ENCODE measurements at places on chromosomes 5 and 9.

DNA sequence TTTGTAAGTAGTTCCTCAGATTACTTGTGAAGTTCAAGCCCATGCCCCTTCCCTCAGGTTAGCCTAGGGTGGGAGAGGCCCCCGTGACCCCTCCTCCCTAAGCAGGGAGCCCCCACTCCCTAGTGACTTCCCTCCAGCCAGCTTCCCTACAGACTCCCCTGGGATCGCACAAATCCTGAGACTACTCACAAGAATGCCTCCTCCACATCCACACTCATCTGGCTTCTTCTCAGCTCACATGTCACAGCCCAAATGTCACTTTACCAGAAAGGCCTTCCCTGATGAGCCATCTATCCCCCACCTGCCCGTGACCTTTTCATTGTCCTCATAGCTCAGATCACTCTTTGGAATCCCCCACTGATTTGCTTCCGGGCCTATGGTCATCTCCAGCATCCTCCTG lies 96.7 kb upstream of the ARAP3 start:
- DNase-seq, result no peak

GRCh38 chr5:157288405-157289163 lies 22.7 kb downstream of the CYFIP2 start:
- DNase-seq, result no peak

- no peak for DNase-seq
Measured at GRCh38 chr5:36734422-36734821, 128.0 kb downstream of the SLC1A3 start.

DNA sequence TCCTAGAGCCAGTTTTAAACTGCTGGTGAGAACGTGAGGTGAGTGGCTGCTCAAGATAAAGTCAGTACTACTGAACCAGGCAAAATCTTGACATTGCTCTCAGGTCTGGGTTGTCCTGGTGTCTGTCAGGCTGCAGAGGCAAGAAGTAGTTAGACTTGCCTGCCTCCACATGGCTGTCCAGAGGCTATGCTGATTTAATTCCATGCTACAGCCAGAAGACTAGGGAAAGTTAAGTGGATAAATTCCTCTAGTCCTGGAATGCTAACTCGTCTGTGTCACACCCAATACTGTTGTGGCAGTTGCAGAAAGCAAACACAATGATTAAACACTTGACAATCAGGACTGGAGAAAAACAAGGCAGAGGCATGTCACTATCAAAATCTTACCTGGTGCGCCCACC lies 118.9 kb downstream of the ACER2 start:
- no peak for DNase-seq

GRCh38 chr5:169702693-169703481 lies 65.8 kb downstream of the DOCK2 start:
- no peak for DNase-seq

GRCh38 chr9:135990468-135991429 lies 29.6 kb upstream of the UBAC1 start:
- DNase-seq, result no peak

GRCh38 chr5:140828362-140828737 lies 590 bp downstream of the PCDHA6 start:
- no peak for DNase-seq

- DNase-seq, result no peak
Measured at GRCh38 chr9:73157811-73158210, 6.1 kb downstream of the ANXA1 start.

- no peak for DNase-seq
Measured at GRCh38 chr9:89426384-89426961, 71.4 kb downstream of the SEMA4D start.

GRCh38 chr5:447501-447900 lies 4.5 kb downstream of the EXOC3 start:
- no peak for DNase-seq

GRCh38 chr5:68708156-68708841 lies 385.5 kb upstream of the SLC30A5 start:
- no peak for DNase-seq

GRCh38 chr9:135032868-135033460 lies 54.5 kb upstream of the OLFM1 start:
- DNase-seq, result no peak

- no peak for DNase-seq
Measured at GRCh38 chr9:35091536-35091935, 4.9 kb downstream of the PIGO start.

DNA sequence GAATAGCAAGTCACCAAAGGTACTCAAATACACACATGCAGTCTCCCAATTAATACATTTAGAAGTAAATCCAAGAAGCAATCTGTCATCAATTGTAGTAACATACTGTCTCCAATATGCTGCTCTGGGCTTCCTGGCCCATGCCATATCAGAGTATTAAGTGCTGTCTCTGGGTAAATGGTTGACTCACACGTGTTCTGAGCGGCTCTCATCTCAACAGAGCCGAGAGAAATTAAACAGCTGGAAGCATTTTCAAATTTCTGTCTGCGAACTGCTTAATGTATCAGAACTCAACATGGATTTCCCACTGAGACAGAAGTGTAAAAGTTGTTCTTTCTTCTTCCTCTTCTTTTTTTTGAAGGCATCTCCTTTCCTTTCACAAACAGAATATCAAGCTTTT lies 247.3 kb upstream of the TAS2R1 start:
- no peak for DNase-seq

- no peak for DNase-seq
Measured at GRCh38 chr5:173672891-173673290, 56.4 kb upstream of the BOD1 start.

DNA sequence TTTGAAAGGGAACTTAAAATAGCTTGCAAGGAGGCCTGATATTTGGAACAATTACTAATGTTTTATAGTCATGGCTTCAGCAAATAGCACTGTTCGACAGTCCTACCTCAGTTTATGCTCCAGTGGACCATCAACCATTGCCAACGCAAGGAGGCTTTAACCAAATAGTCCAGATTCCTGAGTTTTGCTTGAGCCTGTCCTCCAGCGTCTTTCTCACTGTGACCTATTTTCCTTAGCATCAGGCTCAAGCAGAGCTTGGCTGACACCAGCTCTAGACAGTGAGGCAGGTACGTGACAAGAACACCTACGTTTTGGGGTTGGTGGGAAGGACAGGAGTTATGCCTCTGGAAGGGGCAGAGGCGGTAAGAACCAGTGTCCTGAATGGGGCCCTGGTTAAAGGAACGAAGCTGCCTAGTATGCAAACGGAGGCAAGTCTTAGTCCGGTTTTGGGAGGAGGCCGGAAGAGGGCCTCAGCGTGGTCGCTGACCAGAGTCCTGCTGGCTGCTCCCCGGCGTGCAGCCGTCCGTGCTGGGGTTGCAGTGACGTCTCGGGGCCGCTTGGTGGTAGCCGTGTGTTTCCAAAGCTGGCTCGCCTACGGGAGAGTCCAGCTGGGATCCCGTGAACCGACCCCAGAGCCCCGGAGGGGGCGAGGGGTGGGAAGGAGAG lies 998 bp upstream of the FGF18 start:
- peak; percentile 29 for DNase-seq

DNA sequence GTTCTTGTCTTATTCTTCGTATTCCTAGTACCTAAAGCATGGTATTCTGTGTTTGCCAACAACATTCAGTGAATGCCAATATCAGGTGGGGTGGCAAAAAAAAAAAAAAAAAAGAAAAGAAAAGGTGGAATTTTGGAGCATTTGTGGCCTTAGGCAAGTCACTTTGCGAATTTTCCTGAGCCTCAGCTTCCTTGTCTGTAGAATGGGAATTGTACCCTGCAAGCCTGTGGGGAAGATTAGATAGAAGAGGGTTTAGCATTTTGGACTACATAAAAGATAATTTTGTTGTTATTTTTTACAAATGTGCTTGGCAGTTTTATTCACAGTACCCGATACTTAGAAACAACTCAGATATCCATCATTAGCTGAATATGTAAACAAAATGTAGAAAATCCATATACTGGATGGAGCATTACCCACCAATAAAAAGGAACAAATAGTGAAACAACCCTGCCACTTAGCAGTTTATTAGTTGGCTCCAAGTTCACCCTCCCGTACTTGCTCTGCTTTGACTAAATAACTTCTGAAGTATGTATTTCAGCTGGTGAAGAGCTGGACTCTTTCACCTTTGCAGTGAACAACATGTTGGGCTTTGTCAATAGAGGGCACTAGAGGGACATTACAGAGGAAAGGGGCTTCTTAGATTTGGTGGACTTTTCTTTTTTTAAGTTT lies 13.6 kb downstream of the UBE2D2 start:
- no peak for DNase-seq

- no peak for DNase-seq
Measured at GRCh38 chr9:708551-709432, 132.7 kb upstream of the DMRT1 start.

DNA sequence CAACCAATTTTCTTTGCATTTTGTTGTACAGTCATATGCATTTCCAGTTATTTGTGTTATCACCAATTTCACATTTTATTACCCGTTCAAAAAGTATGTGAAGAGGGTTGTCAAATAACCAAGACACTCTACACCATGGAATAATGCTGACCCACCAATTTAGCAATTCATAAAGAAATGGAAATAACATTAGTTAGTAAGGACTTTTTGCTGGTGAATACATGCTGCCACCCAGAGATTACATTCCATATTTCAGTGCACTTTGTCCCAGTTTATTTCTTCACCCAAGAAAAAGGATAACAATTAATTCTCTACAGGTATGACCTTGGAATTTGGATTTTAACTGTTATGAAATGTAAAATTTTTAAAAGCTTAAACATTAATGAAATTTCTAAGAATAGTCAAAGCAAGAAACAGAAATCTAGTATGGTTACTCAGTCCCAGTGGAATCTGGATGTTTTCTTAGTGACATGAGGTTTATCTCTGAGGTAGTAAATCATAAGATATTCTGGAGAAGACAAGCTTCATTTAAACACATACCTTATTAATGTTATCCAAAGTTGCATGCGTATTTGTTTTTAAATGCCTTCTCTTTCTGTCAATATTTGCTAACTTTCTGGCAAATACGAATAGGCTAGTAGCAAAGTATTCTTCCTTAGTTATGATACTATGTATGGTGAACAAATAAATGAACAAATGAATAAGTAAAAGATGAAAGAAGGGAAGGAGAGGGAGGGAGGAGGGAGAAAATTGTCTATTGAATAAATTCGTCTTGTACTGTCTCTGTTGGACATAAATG lies 100.6 kb downstream of the CETN3 start:
- no peak for DNase-seq

DNA sequence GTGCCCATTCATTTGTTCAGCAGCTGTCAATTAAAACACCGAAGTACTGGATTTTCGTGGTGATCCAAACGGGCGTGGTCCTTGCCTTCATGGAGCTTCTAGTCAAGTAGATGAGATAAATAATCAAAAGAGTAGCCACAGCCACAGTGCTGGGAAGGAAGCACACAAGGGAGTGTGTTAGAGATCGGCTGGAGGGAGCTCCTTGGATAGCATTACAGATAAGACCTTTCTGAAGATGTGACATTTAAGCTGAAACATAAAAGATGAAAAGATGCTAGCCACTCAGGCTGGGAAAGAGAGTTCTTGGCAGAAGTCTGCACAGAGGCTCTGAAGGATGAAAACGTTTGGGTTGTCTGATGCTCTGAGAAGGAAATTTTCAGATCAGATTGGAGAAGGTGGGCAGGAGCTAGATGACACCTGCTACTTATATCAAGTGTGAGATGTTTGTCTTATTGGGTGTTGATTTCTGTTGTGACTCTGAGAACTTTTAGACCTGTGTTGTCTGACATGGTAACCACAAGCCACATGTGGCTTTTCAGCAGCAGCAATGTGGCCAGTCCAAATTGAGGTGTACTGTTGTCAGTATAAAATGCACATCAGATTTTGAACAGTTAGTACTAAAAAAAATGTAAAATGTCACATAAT lies 123.9 kb downstream of the TLE4 start:
- DNase-seq, result peak; percentile 1

- DNase-seq, result no peak
Measured at GRCh38 chr5:93311881-93312280, 269.1 kb downstream of the NR2F1-AS1 start.

GRCh38 chr5:177552839-177553455 lies 1.4 kb downstream of the FAM193B start:
- no peak for DNase-seq

DNA sequence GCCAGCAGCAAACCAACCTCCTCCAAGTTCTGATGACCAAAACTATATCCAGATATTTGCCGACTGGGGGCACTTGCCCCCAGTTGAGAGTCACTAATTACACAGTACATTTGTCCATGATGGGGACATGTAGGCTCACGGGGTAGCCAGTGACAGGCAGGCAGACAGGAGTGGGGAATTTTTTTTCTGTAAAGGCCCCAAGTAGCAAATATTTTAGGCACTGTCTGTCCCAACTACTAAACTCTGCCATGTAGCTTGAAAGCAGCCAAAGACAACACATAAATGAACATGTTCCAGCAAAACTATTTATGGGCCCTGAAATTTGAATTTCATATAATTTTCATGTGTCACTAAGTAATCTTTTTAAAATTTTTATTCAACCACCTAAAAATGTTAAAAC lies 80.7 kb downstream of the GRIA1 start:
- no peak for DNase-seq

DNA sequence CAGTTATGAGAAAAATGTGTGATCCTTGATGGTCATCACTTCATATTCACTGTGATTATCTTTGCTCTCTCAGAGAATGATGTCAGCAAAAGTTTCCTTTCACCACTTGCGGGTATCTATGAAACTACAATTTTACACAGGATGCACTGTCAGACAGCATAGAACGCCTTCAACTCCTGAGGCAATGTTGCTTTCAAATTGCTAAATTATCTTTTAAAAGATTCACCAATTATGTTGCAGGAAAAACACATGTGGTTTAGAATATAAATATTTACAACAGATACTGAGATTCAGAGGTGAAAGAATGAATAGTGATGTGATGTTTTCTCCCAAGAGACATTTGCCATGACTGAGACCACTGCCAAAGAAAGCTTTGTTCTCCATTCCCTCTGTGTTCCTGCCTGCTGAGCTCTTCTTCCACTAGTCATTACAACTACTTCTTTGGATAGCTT lies 879.8 kb upstream of the DMAC1 start:
- no peak for DNase-seq

GRCh38 chr5:146399481-146399880 lies 47.7 kb upstream of the TCERG1 start:
- no peak for DNase-seq

GRCh38 chr9:92980085-92980745 lies 32.9 kb downstream of the FGD3 start:
- DNase-seq, result no peak

- no peak for DNase-seq
Measured at GRCh38 chr5:126263591-126264184, 159.5 kb upstream of the GRAMD2B start.

DNA sequence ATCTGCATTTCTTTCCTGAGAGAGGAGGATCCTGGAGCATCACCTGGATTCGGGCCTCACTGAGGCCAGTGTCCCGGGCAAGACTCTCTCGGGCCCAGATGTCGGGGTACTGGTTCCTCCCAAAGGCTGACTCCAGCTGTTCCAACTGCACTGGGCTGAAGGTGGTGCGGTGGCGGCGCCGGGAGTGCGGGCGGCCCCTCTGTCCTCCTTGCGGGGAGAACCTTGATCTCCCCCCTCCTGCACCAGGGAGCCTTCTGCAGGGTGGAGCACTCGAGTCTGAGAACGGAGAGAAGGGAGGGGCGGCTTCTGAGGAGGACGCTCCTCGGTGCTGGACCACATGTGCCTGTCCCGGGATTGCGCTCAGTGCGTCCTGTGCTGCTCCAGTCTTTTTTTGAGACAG lies 2.0 kb downstream of the PROP1 start:
- no peak for DNase-seq
